NCI-H526 treated with DMSO at 0.1 percent for 48 hours (cell line): ENCODE measurements at places on chromosomes 2 and 18.

DNA sequence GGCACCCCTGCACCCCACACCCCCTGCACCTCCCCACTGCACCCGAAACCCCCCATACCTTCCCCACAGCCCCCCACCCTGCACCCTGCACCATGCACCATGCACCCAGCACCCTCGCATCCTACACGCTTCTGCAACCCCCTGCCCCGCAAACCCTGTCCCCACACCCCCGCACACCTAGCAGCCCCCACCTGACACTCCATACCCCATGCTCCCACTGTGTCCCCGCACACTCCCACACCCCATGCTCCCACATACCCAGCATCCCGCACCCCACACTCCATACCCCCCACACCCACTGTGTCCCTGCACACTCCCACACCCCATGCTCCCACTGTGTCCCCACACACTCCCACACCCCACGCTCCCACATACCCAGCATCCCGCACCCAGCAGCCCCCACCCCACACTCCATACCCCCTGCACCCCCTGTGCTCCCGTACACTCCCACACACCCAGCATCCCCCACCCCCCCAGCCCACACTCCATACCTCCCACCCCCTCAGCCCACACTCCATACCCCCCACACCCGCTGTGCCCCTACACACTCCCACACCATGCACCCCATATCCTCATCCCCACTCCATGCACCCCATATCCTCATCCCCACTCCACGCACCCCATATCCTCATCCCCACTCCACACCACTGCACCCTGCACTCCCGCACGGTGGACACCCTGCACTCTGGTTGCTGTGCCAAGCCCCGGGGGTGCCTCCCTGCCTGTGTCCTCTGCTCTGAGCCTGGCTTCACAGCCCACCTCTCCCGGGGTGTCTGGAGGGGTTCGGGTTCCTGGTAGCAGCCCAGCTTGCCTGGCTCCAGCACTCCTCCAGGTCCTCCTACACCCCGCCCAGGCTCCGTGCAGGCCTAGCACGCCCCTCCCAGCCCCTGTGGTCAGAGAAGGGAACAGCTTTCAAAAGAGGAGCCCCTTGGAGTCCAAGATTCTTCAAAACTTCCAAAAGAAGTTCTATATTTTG is 93.9 kb upstream of the CTDP1 start:
- DNase-seq = no peak

- no peak for DNase-seq
These were observed 44.3 kb downstream of the AGAP1 start for GRCh38 chr2:235538144-235538639.

DNA sequence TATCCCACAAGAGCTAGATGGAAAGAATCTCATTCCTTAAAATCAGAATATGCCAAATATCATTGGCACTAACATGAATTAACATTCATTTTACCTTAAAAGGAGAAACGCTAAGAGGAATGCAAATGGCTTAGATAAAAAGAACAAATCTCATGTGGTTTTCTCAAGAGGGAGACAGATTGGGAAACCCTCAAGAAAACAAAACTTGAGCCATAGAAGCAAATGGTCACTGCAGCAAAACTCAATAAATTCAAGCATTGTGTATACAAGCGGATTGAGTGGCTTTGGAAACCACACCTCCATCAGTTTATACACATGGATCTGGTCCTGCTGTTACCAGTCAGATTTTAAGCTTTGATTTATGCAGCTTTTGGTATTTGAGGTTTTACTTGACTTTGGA is 1331.8 kb upstream of the ZEB2 start:
- no peak for DNase-seq

GRCh38 chr18:60649842-60650536 is 277.4 kb upstream of the MC4R start:
- no peak for DNase-seq

DNA sequence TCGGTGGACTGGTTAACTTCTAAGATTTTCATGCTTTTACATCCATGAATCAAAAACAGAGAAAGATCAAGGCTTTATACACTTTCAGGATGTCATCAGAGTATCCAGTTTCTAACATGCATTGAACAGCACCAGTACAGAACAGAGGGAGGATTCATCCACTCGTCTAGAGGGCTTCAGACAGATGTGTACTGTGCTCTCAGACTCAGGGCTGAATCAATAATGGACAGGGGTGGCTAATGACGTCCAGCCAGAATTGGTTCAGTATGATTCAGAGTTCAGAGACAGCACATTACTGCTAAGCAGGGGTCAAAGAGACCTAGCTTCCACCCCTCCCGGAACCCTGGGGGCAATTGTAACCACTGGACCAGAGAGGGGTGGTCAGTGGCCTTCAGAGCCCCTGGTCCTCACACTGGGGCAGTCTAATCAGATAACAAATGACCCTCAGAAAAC is 37.3 kb downstream of the RNU4ATAC start:
- DNase-seq = no peak

DNA sequence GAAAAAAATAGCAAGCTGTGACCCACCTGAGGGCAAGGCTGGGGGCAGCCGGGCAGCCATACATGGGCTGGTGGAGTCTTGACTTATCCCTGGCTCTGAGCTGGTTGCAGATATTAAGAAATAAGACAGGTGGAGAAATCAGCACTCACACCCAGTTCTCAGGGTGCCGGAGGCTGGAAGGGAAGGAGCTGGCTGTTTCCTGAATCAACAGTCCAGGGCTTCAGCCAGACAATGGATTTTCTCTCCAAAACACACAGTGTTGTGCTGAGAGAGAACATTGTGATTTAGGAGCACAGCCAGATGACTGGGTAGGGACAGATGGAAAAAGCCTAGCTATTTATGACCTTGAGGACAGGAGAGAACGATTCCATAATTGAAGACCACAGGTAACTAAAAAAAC is 208.8 kb downstream of the LDLRAD4 start:
- no peak for DNase-seq

DNA sequence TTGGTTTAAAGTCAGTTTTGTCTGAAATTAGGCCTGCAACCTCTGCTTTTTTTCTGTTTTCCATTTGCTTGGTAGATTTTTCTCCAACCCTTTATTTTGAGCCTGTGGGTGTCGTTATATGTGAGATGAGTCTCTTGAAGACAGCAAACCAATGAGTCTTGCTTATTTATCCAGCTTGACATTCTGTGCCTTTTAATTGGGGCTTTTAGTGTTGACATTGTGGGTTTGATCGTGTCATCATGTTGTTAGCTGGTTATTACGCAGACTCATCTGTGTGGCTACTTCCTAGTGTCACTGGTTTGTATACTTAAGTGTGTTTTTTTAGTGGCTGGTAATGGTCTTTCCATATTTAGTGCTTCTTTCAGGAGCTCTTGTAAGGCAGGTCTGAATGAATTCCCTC is 18.8 kb downstream of the TMEM87B start:
- no peak for DNase-seq

- no peak for DNase-seq
These were observed 323.4 kb upstream of the SLC14A2 start for GRCh38 chr18:45291621-45292615.

- DNase-seq = no peak
These were observed 16.5 kb upstream of the TTC39C start for GRCh38 chr18:23998018-23998417.

DNA sequence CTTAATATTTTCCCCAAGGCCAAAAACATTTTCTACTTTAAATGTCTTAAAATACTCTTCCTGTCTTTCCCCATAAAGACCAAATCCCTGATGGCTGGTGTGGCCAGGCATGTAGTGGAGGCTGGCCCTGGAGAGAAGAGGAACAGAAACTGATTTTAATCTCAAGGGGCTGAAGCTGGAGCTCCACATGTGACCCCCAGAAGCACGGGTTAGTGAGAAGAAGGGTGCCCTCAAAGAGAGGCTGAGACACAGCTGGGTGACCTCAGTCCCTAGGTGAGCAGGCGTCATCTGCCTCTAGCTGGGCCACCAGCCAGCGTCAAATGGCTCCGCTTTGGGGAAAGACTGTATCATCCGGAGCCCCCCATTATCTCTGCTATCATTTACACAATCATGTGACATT is 19.3 kb upstream of the TMEM18 start:
- DNase-seq = no peak

- DNase-seq = no peak
These were observed 181.3 kb upstream of the SIX2 start for GRCh38 chr2:45190481-45190942.

GRCh38 chr18:43720041-43720440 is 442.8 kb upstream of the SYT4 start:
- DNase-seq = no peak

DNA sequence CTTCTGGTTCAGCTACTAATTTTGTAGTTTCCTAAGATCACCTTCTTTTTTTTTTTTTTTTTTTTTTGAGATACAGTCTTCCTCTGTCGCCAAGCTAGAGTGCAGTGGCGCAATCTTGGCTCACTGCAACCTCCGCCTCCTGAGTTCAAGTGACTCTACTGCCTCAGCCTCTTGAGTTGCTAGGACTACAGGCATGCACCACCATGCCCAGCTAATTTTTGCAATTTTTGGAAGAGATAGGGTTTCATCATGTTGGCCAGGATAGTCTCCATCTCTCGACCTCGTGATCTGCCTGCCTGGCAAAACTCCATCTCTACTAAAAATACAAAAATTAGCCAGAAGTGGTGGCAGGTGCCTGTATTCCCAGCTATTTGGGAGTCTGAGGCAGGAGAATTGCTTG is 301.5 kb upstream of the TFPI start:
- DNase-seq = no peak

DNA sequence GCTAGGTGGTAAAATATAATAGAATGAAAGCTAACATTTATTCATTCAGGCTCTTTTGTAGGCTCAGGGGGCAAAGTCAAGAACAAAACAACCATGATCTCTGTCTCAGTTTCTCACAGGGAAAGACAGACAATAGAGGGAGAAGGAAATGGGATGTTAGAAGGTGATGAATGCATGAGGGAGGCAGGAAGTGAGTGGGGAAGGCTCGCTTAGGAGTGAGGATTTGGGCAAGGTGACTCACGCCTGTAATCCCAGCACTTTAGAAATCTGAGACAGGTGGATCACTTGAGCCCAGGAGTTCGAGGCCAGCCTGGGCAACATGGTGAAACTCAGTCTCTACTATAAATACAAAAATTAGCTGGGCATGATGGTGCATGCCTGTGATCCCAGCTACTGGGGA is 88.4 kb downstream of the CTIF start:
- no peak for DNase-seq

DNA sequence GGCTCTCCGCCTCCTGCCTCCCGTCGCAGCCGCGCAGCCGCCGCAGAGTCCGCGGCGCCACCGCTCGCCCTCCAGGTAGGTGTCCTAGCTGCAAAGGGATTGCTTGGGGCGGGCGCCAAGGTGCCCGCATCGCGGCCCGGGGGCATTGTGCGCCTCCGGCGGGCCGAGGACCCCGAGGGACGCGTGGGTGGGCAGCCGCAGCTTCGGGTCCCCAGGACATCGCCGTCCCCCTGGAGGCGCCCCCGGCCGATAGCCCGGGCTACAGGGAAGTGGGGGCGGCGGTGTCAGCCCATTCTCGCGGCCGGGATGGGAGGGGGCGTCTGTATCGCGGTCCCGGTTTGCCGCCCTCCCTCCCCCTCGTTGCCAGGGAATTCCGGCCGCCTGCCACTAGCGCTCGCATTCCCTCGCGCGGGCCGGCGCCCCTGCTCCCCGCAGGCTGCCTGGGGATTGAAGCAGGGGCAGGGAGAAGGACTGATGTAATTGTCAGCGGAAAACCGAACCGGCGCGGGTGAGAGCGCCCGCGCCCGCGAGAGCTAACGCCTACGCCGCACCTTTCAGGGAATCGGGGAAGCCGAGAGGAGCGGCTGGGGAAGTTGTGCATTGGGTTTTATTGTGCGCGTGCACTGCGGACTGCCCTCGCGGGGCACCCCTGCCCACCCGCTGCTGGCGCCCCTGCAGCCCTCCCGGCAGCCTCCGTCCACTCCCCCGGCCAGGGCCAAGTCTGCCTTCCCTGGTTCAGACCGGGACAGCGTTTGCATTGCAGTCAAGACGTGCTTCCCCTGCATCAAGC is 483 bp downstream of the OSBPL6 start:
- DNase-seq = peak; percentile 78

DNA sequence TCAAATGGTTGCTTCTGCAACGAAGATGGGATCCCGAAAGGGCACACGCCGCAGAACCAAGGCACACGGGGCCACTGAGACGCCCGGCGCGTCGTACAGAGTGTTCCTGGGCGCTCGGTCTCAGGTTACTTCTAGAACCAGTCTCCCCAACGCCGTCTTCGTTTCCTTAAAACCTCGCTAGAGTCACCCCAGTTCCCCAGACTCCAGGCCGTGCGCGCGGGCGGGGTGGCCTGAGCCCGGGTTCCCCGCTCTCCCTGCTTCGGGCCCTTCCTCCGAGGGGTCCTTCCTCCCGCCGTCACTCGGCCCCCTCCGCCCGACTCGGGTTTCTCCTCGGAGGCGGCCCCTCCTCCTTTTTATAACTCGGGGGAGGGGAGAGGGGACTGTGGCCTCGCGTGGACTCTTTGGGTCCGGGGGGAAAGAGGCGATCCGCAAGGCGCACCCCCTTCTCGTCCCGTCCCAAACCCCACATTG is 774 bp upstream of the FZD7 start:
- DNase-seq = no peak

DNA sequence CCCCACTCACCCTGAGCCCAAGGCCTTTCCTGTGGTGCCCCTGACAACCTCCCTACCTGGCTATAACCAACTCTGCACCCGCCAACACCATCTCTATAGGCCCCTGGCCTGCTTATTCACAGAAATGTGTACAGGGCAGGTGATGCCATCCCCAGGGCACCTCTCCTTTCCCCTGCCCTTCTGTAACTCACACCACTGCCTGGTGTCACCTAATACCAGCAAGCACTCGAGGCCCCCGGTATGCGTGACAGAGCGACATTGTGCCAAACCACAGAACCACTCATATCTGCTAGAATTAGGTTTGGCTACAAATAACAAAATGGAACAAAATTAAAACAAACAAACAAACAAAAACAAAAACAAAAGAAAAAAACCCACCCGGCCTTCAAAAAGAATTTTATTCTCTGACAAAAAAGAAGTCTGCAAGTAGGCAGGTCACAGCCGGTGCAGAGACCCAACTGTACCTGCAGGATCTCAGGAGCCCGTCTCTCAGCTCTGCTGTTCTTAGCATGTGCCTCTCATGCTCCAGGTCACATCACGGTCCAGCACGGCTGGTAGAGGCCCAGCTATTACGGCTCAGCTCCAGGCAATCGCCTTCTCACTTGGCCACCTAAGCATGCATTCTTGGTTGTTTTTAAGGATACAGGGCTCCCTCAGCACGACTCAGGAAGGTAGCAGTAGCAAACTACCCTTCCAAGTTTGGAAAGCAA is 51.4 kb downstream of the FAM178B start:
- no peak for DNase-seq

DNA sequence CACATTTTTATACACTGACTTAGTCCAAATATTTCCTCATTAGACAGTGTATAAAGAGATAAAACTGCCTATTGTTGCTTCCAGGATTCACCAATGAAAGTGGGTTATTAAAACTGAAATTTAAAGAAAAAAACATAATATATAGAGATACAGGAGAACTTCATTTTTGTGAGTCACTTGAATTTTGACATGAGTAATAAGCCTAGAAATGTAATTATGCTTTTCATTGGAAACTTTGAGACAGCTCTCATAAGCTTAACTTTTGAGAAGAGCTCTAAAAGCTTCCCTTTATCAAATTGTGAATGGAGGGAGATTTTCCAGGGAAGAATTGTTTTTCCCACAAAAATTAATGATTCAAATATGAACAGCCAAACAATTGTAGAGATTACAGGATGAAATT is 14.1 kb downstream of the DYNC2LI1 start:
- no peak for DNase-seq

GRCh38 chr18:25287106-25287505 is 64.9 kb downstream of the ZNF521 start:
- no peak for DNase-seq

GRCh38 chr2:7927691-7928090 is 754.2 kb upstream of the ID2 start:
- no peak for DNase-seq

- DNase-seq = no peak
These were observed 60.9 kb upstream of the MMADHC start for GRCh38 chr2:149648282-149649030.

- DNase-seq = no peak
These were observed 45.2 kb downstream of the SH3RF3 start for GRCh38 chr2:109174214-109174613.
